ELF-1 (cell line): ENCODE measurements at places on chromosomes 11 and 22.
A peak's percentile ranks its signal among the peaks of the same experiment; 100 is the strongest.

DNA sequence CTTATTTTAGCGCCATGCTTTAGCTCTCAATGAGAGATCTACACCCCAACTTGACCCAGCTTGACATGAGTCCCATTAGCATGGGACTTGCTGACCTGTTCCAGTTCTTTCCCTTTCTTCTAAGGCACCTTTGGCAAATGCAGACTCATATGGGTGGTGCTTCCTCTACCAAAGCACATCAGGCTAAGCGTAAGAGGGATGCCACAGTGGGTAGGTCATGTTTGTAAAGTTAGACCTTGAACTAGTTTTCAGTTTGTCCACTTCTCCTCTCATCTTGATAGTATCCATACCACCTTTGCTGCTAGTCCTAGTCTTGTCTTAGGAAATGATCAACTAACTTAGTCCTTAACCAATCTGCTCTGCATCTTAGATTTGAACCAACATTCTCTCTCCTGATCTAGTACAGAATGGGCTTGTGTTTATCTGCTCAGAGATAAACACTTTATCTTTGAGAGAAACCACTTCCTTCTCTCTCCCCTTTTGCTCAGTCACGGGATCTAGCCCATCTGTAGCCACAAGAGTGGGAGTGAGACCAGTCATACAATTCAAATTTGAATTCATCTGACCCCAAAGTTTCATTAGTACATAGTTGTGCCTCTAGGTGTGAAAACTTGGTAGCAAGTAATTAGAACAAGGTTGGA, 72.1 kb upstream of the CD44 start:
- no peak for DNase-seq

DNA sequence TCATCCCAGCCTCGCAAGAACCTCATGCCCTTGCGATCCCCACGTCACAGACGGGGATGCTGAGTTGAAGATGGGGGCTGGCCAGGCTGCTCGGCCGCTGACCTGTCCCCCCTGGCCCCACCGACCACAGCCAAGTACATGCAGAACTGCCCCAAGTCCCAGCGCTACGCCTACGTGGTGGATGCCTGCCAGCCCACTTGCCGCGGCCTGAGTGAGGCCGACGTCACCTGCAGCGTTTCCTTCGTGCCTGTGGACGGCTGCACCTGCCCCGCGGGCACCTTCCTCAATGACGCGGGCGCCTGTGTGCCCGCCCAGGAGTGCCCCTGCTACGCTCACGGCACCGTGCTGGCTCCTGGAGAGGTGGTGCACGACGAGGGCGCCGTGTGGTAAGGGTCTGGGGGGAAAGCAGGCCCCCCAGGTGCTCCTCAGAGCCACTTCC, 10.0 kb downstream of the MUC5B start:
- DNase-seq: peak; percentile 0

DNA sequence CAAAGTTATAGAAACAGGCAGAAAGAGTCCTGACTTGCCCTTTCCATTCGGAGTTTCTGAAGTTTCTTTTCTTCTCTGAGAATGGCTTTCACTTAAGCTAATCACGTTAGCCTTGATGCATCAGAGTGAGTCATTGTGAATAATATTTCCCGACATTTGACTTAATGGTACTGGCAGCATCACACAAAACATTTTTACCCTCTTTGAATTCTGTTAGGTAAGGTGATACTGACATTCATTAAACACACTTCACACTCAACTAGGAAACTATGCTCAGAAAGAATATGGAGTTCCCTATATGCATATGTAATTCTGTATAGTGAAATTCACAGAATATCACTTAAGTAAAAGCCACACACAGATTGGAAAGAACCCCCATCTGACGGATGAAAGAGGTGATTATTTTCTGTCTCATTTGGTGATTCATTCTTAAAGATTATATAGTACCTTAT, 120.8 kb upstream of the ARHGAP20 start:
- no peak for DNase-seq

- DNase-seq: no peak
These were observed 52.4 kb upstream of the INCENP start for GRCh38 chr11:62071408-62071807.

DNA sequence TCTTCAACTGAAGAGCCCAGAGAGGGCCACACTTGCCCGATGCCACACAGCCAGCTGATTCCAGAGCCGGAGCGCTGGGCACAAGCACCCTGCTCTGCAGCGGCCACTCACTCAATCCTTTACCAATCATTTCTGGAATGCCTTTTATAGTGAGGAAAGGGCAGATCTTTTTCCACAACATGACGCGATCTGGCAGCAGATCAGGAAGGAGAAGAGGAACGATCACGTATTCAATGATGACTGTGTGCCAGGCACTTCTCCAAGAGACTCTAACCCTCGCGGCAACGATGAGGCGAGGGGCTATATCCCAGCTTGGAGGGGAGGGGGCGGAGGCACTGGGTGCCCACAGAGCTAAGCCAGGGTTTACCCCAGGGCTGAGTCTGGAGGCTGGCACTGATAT, 56.3 kb upstream of the TCF20 start:
- no peak for DNase-seq

DNA sequence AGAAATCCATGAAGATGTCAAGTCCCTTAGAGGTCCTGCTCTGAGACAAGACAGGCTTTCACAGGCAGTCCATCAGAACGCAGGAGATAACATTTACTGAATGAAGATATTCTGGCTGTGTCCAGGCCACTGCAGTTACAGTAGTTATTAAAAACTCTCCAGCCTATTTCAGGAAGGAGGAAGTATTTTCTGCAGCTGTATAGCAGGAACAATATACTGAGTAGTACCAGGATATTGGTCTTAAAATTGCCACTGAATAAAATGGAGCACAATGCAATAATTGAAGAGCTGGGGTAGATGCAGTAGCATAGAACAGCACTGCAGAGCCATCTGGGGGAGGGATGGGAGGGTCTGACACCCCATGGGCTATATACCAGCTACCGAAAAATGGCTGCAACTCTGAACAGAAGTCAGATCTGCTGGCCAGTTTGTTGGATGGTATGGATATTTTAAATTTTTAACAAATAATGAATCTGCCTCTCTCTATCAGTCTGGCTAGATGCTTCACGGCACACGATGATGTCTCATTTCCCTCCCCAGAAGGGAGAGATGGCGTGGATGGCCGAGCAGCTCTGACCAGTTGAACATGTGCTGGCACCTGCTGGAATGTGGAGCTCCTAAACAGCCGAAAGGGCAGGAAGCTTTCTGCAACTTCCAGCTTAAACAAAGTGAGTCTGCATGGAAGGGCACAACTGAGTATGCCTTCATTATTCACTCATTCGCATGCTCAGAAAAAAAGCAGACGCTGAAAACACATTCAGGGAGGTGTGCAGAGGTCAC, 342.1 kb upstream of the SYN3 start:
- no peak for DNase-seq

- no peak for DNase-seq
These were observed 1.2 kb downstream of the SCN4B start for GRCh38 chr11:118151431-118151830.

GRCh38 chr11:47488674-47489394, 39.9 kb upstream of the RAPSN start:
- no peak for DNase-seq

DNA sequence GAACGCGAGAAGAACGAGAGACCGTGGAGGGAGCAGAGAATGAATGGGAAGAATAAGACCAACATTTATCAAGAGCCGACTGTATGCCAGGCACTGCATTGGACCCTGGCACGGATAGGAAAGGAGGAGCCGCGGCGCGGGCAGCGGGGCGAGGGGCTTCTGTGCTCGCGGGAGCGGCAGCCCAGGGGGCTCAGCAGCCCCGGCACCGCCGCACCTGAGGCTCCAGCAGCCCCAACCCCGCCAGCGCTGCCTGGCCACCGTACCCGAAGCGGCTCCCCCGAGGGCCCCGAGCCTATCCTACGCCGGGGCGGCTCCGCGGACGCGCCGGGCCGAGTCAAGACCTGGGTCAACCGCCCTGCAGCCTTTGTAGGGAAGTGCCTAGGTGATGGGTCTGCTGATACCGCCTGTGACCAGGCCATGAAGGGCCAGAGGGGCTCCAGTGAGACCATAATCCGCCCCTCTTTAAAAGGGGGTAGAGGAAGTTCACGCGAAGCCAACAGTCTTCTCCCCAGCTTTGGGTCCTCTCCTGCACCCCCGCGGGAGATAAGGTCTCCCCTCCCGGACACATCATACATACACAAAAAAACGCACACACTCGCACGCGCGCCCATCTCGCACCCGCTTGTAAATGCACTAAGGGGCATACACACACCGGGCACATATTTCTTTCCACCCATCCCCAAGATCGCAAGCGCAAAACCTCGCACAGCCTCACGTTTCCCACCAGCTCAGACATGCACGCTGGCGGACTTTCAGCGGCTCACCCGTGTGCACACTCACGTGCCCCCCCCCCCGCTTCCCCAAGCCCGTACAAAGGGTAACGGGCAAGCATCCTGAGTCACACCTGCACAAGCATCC, 935 bp upstream of the RTN4RL2 start:
- no peak for DNase-seq
